Activated CD8-positive, alpha-beta memory T cell treated with anti-CD3 and anti-CD28 coated beads for 1 hour (primary cell): ENCODE measurements at places on chromosomes 2 and 18.

- no peak for DNase-seq
Measured at GRCh38 chr18:50906843-50907242, 27.9 kb downstream of the ME2 start.

DNA sequence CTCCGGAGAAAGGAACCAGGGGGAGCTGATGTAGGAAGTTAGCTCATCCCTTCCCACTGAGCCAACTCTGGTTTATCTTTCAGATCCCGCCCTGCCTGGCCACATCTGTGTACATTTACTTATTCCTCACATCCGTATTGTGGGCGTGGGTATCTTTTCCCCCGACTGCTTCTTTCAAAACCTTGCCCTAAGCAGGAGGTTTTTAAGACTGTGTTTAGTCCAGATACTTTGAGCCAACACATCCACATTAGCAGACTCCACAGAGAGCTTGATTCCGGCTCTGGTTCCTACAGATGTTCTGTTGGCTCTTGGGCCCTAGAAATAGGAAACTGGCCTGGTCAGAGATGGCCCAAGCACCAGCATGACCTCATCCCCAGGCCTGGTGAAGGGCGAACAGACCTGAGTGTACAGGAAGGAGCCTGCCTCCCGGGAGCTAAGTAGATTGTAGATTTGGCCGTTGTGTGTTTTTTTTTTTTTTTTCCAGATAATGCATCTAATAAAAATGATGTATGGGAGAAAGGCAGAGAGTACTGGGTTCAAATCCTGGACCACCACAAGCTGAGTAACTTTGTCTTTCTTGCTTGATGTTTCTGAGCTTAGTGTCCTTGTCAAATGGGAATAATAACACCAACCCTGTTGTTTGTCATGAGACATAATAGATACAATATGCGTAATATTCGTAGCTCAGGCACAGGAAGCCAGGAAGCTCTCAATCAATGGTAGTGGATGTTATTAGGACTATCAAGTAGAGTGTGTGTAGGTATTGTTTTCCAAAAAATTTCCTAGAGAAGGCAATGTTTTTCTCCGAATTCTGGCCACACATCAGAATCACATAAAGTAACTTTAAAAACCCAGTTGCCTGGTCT is 92.3 kb downstream of the PRKCE start:
- DNase-seq = no peak

- DNase-seq = no peak
Measured at GRCh38 chr2:80378-80777, 34.1 kb upstream of the FAM110C start.

GRCh38 chr2:188085421-188085820 is 206.3 kb upstream of the GULP1 start:
- DNase-seq = no peak

DNA sequence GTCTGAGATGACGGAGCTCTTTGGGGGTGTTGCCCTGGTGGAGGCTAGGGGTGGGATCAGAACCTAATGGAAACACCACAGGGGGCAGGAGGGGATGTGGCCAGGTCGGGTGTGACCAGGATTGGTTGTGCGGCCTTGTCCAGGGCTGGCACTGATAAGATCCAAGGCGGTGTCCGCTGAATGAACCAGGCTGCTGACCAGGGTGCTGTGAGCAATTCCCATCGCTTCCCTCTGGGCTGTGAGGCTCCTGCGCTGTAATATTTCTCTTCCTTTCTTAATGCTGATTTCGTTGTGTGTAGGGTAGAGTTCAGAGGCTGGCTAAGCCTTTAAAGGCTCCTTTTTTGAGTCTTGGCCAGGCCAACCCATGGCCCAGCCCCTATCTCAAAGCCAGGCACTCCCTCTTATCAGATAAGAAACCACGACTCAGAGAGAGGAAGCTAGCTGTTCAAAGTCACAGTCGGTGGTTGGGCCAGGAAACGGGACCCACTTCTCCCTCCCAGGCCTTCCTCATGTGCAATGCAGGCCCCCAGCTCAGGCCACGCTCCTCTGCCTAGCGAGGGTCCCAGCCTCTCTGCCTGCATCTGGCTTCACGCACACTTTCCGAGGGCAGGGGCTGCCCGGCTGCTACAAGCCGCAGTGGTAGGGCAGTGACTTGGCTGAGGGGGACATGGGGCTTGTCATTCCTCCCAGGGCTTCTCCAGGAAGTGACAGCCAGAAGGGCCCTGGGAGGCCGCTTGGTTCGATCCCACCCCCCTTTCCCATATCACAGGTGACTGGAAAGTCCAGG is 26.0 kb upstream of the FOSL2 start:
- peak; percentile 30 for DNase-seq

DNA sequence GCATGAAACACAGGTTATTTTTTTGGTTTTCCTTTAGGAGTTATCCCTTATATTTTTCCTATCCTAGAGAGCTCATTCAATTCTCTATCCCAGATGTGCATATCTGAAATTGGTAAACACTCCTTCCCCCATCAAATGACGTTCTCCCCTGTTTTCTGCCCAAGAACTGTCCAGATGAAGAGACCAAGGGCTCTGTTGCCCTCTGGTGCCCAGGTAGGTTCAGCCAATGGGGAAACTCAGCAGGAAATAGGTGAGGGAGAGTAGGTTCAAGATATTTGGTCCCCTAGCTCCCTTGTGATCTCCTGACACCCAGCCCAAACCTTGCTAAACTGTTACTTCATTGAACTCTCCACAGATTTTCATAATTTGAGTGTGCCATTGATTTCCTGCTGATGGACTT is 14.1 kb upstream of the INO80C start:
- no peak for DNase-seq

- no peak for DNase-seq
Measured at GRCh38 chr2:187438455-187438854, 9.6 kb downstream of the CALCRL start.

- DNase-seq = no peak
Measured at GRCh38 chr2:99624677-99625076, 134.9 kb upstream of the REV1 start.

GRCh38 chr2:189836644-189837043 is 52.4 kb downstream of the PMS1 start:
- DNase-seq = no peak

- no peak for DNase-seq
Measured at GRCh38 chr2:16396171-16396570, 269.5 kb downstream of the CYRIA start.

DNA sequence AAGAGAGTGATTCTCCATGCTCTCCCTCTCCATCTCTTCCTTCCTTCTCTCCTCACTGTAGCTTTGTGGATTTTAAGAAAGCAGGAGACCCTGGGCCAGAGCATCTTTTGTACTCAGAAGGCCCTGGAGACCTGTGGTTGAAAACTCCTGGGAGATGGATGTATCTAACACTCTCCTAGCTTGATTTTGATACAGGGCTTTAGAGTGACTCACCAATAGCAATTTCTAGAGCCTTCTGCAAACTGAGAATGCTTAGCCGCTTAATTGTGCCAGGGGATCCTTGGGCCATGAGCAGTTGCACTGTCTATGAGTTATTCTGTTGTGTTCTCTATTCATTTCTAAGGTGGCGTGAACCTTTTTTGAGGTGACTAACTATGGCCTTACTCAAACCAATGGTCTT is 17.7 kb downstream of the HOXD1 start:
- DNase-seq = no peak

DNA sequence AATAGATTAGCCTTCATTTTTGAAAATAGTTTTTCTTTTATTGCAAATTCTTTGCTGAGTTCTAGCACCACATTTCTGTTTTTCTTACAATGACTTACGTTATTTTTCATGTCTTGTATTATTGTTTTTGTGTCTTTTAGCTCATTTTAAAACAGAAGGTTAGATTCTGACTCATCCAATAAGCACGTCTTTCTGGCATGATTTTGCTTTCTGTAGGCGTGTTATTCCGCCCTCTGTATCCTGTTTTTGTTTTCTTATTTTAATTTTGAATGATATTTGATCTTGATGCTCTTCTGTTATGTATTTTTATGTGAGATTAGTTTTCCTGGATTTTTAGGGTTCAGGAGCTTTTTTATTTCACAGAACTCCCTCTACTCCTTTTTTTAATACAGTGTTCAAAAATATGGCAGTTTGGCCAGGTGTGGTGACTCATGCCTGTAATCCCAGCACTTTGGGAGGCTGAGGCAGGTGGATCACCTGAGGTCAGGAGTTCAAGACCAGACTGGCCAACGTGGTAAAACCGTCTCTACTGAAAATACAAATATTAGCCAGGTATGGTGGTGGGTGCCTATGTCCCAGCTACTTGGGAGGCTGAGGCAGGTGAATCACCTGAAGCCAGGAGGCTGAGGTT is 145.0 kb downstream of the CLIP4 start:
- no peak for DNase-seq

DNA sequence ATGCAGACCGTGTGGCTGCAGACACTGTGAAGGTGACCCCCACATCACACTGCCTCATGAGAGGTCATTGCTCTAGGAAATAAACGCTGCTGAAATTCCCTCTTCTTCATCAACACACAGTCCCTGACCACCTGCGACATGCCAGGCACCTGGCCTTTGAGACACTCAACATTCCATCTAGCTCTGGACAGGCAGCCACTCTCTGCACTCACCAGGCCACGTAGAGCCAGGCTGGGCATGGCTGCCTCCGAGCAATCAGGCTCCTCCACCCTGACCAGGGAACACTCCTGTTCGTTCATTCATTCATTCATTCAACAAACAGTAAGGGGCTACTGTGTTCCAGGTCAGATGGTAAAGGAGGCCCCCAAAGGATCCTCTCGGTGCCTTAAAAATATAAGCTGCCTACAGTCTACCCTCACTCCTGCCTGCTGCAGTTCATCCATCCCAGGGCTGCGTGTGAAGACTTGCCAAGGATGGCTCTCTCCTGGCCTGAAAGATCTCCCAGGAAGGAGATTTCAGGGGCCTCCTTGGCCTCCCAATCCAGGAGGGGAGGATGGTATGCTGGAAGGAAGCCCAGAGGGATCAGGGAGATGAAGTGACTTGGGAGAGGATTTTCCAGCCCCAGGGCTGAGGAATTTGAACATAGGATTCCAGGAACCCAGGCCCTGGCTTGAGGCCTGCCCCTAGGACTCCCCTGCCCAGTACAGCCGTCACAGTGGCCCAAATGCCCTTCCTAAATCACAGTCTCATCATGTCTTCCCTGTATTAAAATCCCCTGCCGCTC is 66.7 kb downstream of the TNS1 start:
- DNase-seq = no peak

GRCh38 chr2:128797533-128797932 is 478.9 kb upstream of the HS6ST1 start:
- no peak for DNase-seq

- DNase-seq = no peak
Measured at GRCh38 chr2:219695145-219695709, 67.8 kb downstream of the SLC4A3 start.

DNA sequence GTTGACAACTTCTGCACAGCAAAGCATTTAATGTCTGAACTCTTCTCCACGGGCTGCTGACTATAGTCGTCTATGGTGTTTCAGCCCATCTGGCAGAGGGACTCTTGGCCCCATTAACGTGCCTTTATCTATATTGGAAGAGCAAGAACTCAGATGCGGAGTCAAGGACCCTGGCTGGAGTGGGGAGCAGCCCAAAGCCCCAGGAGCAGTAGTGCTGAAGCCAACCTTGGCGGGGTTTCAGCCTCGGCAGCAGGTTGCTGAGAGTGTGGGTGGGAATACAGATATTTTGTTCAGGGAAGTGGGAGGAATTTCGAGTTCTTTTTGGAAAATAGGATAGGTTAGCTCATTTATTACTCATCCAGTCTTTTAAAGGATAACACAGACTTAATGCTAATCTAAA is 34.2 kb downstream of the TMEM17 start:
- no peak for DNase-seq

DNA sequence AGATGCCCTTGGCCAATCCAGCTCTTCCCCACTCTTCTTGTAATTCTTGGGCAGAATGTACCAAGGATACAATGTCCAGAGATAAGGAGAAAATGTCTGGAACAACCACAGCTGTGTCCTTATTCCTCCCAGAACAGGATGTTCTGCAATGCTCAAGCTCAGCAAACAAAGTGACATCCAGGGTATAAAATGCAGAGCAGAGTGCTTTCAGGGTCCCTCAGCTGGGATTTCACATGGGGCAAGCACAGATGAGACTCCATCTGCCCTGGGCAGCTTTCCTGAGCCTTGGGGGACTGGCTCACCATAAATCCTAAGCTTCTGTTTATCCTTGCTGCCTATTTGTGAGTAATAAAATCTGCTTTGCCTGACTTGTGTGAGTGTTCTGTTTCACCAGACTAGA is 127.4 kb downstream of the VAPA start:
- no peak for DNase-seq

- no peak for DNase-seq
Measured at GRCh38 chr2:187890690-187891089, 336.5 kb upstream of the TFPI start.

- no peak for DNase-seq
Measured at GRCh38 chr2:41870265-41870585, 177.6 kb upstream of the PKDCC start.

- no peak for DNase-seq
Measured at GRCh38 chr18:55552526-55553189, 35.3 kb downstream of the TCF4 start.

- DNase-seq = no peak
Measured at GRCh38 chr2:144695657-144696056, 175.7 kb upstream of the ZEB2 start.
